ENCODE measurements at places on chromosomes 6 and 20.

DNA sequence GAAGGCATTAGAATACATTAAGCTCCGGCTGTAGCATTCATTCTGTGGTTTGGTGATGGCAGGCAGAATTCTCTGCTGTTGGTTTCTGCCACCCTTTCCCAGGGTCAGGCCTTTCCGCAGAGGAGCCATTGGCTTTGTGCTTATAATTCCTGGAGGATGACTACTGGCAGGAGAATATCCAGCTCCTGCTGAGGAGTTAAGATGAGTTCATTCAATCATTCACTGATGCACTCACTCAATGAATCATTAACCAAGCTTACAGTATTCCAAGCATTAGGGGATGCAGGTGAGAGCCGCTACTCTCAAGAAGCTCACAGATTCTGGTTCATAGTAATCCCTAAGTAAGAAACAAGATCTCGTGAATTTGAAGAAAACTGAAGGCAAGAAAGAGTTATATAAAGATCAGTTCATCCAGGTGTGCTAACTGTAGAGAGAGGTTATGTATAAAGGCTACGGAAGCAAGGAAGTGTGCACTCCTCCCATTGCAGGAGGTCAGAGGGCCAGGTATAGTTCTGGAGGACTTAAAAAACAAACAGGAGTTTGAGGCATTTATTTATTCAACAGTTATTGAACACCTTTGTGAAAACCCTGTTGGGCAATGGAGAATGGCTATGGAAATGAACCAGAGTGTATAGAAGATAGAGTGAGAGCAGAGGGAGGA lies 75.5 kb downstream of the HMGN3 start:
- no peak for DNase-seq

DNA sequence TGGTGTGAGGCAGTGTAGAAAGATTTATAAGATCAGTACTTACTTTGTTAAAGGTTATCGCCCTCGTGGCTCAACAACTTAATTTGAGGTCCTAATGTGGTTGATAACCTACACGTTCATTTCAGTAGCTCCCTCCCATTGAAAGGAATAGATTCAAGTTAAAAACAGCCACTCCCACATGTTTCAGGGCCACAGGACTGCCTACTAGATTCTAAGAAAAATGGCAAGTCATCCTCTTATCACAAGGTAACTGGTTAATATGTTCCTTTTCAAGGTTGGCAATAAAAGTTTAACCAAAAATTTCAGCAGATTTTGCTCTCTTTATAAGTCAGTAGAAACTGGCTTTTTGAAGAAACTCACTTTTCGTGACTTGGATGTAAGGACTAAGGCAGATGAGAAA lies 17.1 kb downstream of the GSTA2 start:
- no peak for DNase-seq

GRCh38 chr6:10421921-10422736 lies 7.3 kb upstream of the TFAP2A start:
- DNase-seq, result no peak

DNA sequence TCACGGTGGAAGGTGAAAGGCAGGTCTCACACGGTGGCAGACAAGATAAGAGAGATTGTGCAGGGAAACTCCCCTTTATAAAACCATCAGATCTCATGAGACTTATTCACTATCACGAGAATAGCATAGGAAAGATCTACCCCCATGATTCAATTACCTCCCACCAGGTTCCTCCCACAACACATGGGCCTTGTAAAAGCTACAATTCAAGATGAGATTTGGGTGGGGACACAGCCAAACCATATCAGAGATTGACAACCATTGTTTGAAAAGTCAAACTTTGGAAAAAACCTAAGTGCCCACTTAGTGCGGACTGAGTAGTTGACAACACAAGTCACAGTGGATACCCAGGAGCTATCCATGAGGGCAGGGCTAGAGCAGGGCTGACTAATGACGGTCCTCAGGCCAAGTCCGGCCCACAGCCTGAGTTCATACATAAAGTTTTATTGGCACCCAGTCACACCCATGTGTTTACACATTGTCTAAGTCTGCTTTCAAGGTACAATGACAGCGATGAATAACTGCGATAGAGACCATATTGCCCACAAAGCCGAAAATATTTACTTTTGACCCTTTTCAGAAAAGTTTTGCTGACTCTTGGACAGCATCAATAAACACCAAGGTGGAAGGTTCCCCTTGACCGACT lies 33.8 kb upstream of the PMEPA1 start:
- no peak for DNase-seq

DNA sequence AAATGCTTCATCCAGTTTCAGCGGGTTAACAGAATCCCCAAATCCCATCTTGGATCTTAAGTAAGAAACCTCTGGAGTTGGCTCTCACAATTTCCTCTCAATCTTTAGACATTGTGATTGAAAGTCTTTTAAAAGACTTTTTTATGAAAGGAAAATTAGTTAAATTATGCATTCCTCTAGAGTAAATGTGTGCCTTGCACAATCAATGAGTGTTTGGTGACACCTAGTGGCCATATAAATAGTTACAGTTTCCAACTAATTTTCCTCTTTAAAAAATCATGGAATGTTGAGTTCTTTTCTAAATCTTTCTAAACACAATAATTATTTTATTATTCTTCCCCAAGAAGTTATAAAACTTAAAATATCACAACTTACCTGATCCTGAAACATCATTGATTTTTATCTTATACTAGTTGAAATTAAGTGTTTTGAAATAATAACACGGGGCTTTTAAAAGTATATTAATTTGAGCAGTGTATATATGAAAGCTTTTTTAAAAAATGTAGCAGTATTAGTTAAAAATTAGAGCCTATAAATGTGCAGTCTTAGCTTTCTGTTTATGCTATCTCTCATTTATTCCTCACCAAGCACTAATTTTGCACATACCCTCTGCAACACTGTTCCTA lies 66.4 kb downstream of the PKHD1 start:
- peak; percentile 52 for DNase-seq

DNA sequence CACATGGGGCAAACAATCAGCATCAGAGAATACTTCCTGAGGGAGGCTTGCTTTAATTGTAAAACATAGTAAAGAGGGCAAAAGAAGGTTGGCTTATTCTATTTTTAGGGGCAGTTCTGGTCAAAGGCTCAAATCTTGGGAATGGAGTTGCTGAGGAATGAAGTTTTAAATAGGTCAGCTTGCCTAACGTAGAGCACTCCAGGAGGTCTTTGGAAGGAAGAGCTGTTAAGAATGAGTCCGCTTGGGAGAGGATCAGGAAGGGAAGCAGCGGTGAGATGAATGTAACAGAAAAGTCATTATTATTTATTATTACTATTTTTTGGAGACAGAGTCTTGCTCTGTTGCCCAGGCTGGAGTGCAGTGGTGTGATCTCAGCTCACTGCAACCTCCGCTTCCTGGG lies 108.7 kb downstream of the ZFAND3 start:
- DNase-seq, result no peak

DNA sequence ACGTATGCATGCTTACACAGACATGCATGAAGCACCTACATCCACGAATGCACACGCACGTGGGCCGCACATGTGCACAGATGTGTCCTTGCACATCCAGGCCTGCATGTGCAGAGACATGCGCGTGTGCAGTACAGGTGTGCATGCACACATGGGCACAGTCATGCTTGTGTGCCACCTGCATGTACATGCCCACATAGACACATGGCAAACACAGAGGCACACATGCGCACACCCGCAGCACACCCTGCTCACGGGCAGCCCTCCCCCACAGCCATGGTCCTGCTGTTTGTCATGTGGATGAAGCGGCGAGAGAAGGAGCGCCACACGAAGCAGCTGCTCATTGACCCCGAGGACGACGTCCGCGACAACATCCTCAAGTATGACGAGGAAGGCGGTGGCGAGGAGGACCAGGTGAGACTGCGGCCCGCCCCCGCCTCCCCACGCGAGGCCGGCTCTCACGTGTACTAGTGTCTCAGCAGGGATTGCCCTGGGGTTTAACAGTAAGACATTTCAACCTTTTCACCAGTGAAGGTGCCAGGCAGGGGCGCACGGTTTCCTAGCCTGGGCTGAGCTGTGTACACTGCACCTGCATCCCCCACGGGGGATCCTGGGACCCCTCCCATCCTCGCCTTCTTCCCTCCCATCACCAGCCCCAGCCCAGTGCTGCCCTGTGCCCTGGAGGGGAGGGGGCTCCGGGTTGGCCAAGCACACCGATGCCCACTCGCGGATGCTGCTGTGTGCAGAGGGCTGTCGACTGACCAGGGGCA lies 132.8 kb downstream of the TAF4 start:
- no peak for DNase-seq

- no peak for DNase-seq
Measured at GRCh38 chr6:22208026-22208425, 88.8 kb downstream of the PRL start.

GRCh38 chr6:155880900-155881299 lies 425.3 kb upstream of the NOX3 start:
- peak; percentile 20 for DNase-seq

DNA sequence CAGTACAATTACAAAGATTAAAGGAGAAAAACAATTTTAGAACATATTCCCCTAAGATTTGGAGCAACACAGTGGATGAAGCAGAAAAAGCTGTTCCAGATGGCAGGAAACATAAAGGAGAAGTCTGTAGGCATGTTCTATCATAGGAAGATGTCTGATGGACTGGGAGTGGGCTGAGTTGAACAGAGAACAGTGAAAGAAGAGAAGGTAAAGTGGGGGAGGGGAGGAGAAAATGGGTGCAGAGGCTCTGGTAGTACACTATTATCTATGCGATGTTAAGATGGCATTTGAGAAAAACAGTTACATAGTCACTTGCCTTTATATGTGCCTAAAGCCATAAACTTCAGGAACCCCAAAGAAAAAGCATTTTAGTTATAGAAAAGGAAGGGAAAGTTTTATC lies 4.2 kb upstream of the PHIP start:
- no peak for DNase-seq

GRCh38 chr6:118383924-118384323 lies 164.2 kb upstream of the PLN start:
- DNase-seq, result no peak

GRCh38 chr6:39998126-39998525 lies 63.9 kb upstream of the MOCS1 start:
- DNase-seq, result no peak

GRCh38 chr6:20565342-20565741 lies 31.1 kb downstream of the CDKAL1 start:
- DNase-seq, result no peak

GRCh38 chr6:43081043-43081442 lies 4.9 kb downstream of the PTK7 start:
- no peak for DNase-seq

DNA sequence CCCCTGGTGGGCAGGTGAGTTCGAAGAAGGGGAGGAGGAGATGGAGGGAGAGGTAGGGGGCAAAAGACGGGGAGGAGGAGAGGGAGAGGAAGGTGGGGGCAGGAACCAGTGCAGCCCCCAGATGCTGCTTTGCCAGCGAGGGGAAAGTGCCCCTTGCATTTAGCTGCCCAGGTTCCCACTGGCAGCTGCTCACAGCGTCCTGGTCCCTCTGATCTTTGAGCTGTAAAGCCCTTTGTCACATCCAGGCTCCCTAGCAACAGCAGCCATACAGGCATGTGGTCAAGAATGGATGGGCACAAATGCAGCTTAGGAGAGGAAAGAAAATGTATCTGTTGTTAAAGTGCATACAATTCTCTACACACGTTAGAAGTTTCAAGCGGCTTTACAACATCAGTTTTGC lies 160.9 kb downstream of the CD83 start:
- no peak for DNase-seq

- DNase-seq, result no peak
Measured at GRCh38 chr6:43276577-43277305, 21.3 kb upstream of the SLC22A7 start.

- peak; percentile 64 for DNase-seq
Measured at GRCh38 chr20:53736757-53737395, 143.2 kb upstream of the ZNF217 start.

GRCh38 chr6:131652472-131652871 lies 15.4 kb downstream of the ENPP3 start:
- no peak for DNase-seq
